ENCODE measurements at places on chromosomes 4 and X.

- DNase-seq, result no peak
Measured at GRCh38 chr4:122772311-122772710, 39.8 kb downstream of the BBS12 start.

DNA sequence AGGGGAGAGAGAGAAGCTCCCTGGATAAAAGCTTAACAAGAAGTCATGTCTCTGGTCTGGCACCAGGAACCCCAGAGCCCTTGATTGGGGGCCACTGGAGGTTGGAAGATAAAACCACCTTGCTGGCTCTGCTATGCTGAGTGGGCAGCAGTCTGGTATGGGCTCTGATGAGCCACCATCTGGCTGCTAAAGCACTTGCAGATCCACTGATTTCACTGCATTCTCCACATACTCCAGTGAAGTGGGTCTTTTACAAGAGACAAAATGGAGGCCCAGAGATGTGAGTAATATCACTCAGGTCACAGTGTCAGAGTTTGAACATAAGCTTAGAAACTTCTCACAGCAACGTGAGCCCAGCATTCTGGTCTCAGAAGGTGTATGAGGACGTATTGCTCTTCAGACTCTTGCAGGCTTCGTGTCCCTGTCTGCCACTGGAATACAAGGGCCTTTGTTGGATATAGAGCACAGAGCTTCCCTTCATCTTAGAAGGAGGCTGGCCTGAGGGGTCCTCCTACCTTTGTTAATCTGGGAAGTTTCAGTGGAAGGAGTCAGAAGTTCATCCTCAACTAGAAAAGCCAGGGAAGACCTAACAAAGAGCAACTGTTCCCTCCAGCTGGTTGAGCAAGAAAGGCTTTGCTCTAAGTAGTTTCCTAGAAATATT lies 11.8 kb downstream of the CLDN2 start:
- DNase-seq, result no peak

GRCh38 chrX:119343856-119344255 lies 55.3 kb upstream of the SLC25A43 start:
- no peak for DNase-seq

- DNase-seq, result no peak
Measured at GRCh38 chrX:69362354-69362753, 141.8 kb upstream of the NALF2 start.

- peak; percentile 72 for DNase-seq
Measured at GRCh38 chrX:30577362-30577991, at the start of gene TASL. TSS of gene TASL (minus strand) at chrX:30577766. CDS start at chrX:30560355, 17,411 bp downstream.

GRCh38 chr4:53671757-53672156 lies 80.5 kb upstream of the LNX1 start:
- no peak for DNase-seq

DNA sequence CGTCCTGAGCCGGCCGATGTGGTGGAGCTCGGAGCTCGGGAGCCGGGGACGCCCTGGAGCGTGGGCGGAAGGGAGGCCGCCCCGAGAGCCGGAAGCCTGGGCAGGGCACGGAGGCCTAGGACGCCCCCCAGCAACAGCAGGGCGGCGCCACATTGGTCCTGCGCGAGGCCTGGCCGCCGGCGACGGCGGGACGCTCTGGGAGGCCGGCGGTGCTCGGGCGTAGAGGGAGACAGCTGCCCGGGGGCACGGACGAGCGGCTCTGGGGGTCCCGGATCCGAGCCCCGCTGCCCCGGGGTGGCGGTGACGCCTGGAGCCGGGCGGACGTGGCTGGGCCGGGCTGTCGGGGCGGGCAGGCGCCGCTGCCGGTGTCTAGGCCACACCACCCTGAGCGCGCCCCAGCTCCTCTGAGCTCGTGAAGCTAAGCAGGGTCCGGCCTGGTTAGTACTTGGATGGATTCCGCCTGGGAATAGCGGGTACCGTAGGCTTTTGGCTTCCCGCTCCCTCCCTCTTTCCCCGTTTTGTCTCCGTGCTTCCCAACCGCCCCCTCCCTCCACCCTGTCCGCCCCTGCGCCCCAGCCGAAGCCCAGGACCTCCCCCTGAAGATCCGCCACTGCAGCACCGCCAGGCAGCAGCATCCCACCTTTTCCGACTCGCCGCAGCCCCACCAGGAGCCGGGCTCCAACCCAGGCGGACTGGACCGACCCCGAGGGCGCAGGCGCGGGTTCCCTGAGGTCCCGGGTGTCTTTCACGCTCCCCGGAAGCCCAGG lies 12.1 kb downstream of the FRG2 start:
- DNase-seq, result no peak

- no peak for DNase-seq
Measured at GRCh38 chr4:95949136-95949765, 109.4 kb downstream of the PDHA2 start.

GRCh38 chrX:83160096-83160495 lies 348.0 kb upstream of the POU3F4 start:
- no peak for DNase-seq

DNA sequence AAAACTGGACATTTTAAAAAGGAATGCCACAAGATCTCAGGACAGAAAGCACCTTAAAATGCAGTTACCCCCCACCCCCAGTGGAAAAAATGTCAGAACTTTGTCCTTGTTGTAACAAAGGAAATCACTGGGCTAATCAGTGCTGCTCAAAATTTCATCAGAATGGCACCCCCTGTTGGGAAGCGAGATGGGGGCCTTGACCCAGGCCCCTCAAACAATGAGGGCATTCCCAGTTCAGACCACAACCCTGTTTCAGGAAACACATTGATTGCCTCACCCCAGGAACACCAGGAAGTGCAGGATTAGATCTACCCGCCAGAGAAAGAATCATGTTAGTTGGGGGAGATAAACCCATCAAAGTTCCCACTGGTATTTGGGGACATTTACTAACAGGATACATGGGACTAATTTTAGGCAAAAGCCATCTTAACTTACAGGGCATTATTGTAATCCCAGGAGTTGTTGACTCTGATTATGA lies 16.4 kb downstream of the SPIN2B start:
- DNase-seq, result no peak

GRCh38 chr4:57162499-57163019 lies 52.4 kb upstream of the IGFBP7 start:
- DNase-seq, result no peak

DNA sequence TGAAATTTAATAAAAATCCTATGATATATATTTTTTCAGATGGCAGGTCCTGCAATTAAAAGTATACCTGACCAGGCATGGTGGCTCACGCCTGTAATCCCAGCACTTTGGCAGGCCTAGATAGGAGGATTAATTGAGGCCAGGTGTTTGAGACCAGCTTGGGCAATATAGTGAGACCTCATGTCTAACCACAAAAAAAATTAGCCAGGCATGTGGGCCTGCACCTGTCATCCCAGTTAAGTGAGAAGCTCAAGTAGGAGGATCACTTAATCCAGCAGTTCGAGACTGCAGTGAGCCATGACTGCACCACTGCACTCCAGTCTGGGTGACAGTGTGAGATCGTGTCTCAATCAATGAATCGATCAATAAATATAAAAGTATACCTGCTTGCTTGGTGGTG lies 2.5 kb downstream of the OCIAD2 start:
- no peak for DNase-seq

GRCh38 chrX:9420275-9421265 lies 44.3 kb upstream of the TBL1X start:
- no peak for DNase-seq

- DNase-seq, result no peak
Measured at GRCh38 chr4:88442689-88443191, 14.2 kb upstream of the HERC5 start.

GRCh38 chr4:122100508-122100907 lies 51.6 kb upstream of the BLTP1 start:
- no peak for DNase-seq

DNA sequence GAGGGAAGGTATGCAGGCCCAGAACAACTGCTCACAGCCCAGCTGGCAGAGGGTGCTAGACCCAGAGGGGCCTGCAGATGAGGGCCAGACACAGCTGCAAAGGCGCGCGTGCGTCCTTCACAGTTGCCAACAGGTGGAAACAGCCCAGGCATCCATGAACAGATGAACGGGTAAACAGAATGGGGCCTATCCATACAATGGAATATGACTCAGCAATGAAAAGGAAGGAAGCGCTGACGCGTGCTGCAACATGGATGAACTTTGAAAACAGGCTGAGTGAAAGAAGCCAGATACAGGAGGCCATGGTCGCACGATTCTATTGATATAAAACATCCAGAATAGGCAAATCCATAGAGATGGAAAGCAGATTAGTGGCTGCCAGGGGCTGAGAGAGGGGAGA lies 83.1 kb upstream of the DDX3X start:
- no peak for DNase-seq

DNA sequence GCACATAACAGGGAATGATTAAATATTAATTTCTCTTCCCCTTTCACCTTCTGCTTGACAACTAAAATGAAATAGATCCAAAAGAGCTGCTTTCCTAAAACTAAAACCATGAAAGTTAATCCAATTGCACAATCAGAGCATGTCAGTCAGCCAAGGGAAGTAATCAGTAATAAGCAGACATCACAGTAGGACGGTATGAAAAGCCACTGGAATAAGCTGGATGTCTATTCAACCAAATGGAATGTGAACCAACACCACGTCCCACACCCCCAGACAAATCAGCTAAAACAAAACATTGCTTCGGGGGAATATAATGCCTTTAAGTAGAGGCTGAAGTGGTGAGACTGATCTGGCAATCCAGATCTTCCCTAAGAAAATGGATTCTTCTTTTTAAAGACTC lies 859.4 kb upstream of the FTHL17 start:
- DNase-seq, result no peak

GRCh38 chr4:39641451-39641850 lies 2.8 kb upstream of the SMIM14 start:
- no peak for DNase-seq

DNA sequence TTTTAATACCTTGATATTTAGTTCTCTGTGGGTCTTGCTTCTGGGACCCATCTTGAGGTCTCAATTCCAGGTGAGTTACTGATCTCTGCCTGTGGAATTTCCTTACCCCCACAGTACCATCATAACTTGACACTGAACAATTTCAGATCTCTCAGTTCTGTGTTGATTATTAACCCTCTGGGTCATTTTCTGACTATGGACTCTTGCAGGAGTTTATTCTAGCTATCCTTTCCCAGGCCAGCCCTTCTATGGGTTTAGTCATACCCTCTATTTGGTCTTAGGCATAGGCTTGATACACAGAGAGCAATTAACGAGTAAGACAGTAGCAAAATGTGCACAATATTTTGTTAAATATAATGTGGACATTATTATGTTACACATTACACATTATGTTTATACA lies 3.7 kb upstream of the SPARCL1 start:
- DNase-seq, result no peak

- DNase-seq, result no peak
Measured at GRCh38 chr4:145019346-145019745, 78.7 kb downstream of the ANAPC10 start.

- DNase-seq, result no peak
Measured at GRCh38 chr4:89218587-89218986, 89.0 kb downstream of the GPRIN3 start.

GRCh38 chr4:175823015-175823742 lies 11.1 kb upstream of the GPM6A start:
- DNase-seq, result no peak

- no peak for DNase-seq
Measured at GRCh38 chr4:8550691-8551090, 29.5 kb upstream of the GPR78 start.

DNA sequence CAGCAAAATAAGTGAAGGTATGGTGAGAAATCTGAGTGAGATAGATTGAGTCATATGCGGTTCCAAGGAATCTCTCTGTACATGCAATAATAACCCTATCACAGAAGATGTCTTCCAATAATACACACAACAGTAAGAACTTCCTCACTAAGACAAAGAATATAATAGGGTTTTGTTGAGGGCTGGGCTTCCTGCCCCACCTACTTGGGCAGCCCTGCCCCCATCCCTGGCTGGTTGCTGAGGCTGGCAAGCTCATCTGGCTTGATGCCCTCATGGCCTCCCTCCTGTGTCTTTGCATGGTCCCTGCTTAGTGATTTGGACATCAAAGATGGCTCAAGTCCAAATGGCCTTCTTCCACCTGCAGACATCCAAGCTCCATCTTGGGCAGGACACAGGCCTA lies 2.7 kb downstream of the GEMIN8 start:
- no peak for DNase-seq

DNA sequence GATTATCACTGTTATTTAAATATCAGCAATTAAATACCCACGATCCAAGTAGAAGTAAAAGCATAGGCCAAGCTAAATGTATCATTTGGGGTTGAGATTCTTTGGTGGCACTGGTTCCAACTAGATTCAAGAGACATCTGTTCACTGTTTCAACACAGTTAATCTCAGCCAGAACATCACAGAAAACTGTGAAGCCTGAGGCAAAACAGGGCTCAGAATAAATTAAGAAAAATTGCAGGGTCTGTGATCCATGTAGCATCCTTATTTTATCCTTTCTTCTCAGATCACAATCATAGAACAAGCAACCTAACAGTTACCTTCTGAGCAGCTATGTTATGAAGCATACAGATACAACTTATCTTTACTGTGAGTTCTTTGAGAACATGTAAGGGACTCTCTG lies 23.7 kb downstream of the YTHDC1 start:
- DNase-seq, result no peak

- DNase-seq, result no peak
Measured at GRCh38 chrX:111040377-111041017, 55.5 kb upstream of the PAK3 start.

DNA sequence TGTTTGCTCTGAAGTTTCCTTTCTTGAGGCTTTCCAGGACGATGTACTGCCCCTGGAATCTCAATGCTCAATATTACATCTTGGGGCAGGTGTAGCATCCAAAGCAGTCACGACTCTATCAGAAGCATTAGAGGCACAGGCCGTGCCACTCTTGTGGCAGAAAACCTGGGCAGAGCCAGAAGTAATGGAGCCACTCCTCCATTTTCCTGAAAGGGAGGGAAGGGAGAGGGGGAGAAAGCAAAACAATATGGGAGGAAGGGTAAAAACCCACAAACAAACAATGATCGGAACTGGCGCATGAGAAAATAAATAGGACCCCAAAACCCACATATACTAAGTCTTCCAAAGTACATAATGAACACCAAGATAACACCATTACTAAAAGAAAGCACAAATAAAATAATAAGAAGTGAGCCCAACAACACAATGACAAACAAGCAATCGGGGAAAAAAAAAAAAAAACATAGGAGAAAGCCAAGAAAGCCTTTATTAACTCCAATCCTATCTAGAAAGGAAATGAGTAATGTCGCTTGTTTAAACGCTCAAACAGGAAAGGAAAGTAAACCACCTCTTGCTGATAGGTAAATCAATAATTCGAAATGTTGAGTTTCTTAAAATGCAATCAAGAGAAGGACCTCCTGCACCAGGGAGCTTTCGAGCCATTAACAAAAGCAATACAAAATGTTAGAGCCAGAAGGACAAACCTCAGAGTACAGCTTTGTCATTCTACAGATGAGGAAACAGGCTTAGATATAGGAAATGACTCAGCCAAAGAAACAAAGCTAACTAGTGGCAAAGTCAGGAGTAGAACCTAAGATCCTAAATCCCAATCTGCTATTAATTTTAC lies 117.4 kb downstream of the ATRX start:
- DNase-seq, result no peak

DNA sequence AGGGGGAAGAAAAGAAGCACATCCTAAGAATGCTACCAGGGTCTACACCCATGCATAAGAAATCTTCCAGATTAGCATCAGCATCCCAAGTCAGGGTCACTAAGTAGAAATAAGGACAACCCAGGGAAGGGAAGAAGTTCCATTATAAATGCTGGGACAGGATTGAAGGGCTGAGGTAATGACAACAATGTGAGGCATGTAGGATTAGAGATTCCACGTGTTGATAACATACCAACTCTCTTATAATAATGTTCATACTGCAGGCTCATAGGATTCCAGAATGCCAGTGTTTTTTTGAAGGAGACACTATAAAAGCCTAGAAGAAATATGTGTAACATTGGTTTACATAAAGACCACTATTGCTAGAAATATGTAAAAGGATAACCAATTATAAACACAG lies 201.2 kb downstream of the MID1IP1 start:
- DNase-seq, result no peak

GRCh38 chrX:46611658-46612362 lies 38.2 kb downstream of the CHST7 start:
- DNase-seq, result no peak
